NCI-H187 (cell line): ENCODE measurements at places on chromosomes 16 and 17.

GRCh38 chr17:77636835-77637817, 321.4 kb upstream of the TNRC6C start:
- no peak for DNase-seq

DNA sequence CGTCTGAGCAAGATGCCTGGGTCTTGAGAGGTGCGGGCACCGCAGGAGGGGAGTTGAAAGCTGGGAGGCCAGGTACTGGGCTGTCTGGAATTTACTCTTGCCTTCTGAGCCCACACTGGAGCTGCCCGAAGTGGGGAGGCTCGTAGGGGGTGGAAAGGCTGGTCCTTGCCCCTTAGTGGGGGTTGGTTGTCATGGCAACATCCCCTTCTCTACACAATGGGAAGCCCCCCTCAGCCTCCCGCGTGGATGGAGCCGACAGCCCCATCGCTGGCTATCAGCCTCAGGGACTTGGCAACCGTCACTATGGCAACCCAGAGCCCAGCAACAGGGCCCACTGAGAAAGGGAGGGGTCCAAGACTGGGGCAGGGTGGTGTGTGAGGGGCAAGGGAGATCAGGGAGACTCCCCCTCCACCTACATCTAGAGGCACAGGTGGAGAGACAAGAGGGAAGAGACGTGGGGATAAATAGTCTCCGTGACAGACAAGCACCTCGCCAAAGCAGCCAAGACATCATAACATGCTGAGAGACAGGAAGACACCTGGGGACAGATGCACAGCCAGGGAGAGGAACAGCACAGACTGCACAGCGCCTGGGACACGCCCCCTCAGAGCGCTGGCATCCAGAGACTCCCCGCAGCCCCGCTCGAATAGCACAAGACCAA, 5.3 kb upstream of the DNAH2 start:
- DNase-seq: no peak

DNA sequence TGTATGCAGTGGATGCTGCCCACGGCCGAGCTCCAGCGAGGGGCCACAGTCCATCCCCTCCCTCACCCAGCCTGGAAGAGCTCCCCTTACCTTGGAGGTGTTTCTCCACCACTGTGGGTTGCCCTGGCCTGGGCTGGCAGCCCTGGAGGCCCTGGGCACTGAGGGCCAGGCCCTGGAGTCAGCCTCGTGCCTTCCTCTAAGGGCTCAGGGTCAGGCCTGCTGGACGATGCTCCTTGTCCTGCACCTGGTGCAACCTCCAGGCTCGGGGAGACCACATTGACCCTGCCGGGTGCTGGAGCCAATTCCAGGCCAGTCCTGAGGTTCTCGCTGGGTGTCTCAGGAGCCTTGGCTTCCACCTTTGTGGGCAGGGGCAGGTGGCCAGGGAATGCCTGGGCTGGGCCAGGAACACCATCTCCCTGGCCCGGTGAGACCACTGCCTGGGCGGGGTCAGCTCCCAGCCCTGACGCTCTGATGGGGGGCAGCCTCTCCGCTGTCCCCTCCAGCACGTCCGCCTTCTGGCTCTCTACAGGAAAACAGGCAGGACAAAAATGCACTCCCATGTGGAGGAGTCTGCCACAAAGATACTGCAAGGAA, 10.4 kb downstream of the MYLK3 start:
- DNase-seq: no peak

- DNase-seq: no peak
Observed at GRCh38 chr16:75572864-75573542, 6.8 kb downstream of the GABARAPL2 start.

DNA sequence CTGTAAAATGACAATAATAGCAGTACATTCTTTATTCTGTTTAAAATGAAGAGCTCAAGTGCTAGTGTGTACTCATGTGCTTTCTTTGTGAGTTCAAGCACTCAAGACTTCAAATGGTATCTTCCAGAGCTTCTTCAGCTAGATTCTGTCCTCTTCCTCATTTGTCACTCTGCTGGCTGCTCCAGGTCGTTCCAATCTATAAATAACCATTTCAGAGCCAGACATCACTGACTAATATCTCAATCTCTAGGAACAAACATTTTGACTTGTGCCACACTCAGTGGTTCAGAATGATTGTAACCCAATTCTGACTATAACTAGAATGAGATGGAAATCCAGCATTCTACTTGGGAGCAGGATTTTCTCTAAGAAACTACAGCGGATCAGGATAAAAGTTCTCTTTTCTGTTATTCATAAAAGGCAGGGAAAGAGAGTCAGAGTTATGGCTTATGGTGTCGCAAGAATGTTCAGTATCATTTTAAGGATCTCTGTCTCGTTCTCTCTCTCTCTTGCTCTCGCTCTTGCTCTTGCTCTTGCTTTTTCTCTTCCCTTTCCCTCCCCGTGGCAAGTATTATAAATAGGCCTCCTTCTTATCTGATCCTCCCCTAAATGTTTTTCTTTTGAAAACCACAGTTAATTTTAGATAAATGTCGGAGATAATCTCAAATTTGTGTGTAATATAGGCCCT, 116.3 kb upstream of the MAF start:
- no peak for DNase-seq

GRCh38 chr16:10809706-10810105, 8.9 kb downstream of the TVP23A start:
- no peak for DNase-seq

DNA sequence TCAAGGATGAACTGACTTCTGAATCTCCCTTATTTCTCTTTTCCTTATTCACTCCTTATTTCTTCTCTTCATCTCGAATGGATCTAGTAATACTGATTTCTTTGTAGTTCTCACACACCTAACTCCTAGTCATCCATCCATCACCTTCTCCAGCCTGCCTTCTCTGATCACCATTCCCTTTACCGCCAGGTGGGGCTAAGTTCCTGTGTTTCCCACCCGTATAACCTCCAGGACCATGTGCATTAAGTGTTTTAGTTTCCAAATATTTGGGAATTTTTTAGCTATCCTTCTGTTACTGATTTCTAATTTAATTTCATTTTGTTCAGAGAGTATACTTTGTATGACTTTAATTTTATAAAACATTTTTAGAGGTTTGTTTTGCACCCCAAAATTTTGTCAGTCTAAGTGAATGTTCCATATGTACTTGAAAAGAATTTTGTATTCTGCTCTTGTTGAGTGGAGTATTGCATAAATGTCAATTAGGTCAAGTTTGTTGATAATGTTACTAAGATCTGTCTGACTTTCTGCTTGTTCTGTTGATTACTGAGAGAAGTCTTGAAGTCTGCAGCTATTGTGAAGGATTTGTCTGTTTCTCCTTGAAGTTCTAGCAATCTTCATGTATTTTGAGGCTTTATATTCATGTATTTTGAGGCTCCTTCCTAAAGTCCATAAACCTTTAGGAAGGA, 8.8 kb downstream of the BPTF start:
- DNase-seq: no peak

GRCh38 chr17:4807605-4808377, 839 bp downstream of the PLD2 start:
- DNase-seq: no peak

GRCh38 chr17:37373530-37374159, 2.1 kb upstream of the C17orf78 start:
- DNase-seq: peak; percentile 34

- no peak for DNase-seq
Observed at GRCh38 chr17:61415374-61416210, 15.9 kb downstream of the TBX2 start.

GRCh38 chr16:60204181-60204580, 1470.1 kb upstream of the GOT2 start:
- no peak for DNase-seq

DNA sequence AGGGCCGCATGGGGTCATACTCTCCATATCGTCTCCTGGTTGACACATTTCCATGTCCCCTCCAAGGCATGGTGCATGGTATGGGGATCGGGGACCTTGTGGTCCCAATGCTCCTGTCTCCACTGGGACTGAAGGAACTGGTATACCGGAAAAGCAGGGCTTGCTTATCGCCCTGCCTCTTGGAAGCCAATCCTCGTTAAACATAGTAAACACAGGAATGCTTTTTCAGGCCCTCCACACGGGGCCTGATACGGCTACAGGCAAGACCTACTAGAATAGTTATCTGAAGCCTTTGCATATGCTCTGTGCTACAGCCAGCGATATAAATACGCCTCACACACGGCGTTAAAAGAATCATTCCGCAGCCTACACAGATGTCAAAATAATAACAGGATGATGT, 159.5 kb downstream of the SHISA9 start:
- DNase-seq: no peak

- no peak for DNase-seq
Observed at GRCh38 chr17:28252436-28252835, 66.6 kb upstream of the TMEM97 start.

GRCh38 chr16:88560714-88561484, 9.3 kb upstream of the ZC3H18 start:
- DNase-seq: no peak

DNA sequence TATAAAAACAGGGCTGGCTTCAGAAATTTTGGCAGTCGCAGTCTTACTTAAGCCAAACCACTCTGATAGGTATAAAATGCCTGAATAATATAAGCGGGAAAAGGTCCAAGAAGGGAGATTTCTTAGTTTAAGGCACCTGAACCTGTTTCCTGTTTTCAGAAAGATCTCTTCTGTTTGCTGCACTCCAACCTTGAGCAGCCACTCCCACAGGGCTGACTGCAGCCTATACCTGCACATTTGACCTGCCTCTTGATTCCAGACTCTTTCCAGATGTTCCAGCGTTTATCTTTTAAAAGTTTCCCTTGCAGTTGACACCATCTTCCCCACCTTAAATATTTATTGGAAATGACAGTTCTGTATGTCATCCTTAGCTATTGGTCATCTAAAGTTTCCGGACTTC, 132.2 kb downstream of the SKAP1 start:
- no peak for DNase-seq

DNA sequence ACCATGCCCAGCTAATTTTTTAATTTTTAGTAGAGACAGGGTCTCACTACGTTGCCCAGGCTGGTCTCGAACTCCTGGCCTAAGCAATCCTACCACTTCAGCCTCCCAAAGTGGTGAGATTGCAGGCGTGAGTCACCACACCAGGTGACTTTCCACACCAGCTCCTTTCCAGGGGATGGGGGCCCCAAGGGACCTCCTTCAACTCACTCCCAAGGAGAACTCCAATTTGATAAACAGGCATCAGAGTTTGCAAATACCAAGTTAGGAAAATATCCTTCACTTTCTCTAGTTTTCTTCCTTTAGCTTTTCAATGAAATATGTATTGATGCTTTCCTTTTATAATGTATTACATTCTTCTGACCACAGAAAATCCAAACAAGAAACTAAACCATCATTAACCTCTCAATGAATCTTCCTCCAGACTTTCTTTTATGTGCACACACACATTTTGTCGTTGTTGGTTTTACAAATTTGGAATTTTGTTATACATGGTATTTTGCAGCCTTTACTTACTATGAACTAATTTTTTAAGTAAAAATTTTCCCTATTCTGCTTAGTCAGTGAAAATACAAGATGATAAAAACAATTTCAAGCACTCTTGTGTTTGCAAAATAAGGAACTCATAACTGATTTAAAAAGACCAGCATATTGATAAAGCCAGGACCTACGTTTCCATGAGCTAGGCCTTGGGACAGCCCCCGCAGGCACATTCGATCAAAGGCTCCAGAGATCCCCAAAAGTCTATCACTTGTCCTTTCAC, 32.0 kb downstream of the GAS7 start:
- DNase-seq: no peak

DNA sequence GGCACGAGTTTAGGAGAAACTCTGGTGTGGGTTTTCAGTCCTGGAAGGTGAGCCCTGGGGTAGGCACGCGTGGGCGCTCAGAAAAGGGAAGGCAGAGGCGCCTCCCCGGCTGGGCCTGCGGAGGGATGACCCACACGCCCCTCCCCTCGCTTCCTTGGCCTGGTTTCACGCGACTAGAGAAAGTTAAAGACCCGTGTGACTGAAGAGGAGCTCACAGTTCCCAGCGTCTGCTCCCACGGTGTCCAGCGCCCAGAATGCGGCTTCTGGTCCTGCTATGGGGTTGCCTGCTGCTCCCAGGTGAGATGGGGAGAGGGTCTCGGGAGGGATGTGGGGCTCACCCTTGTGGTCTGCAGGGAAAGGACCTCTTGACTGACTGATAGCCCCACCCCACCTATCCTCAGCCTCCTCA, at the start of gene CD300LG:
TSS of gene CD300LG (plus strand) at position 214 of the 409 bp plus-strand sequence. CDS start at position 255, 41 bp downstream.
- no peak for DNase-seq

GRCh38 chr16:69501956-69502745, 63.6 kb upstream of the NFAT5 start:
- DNase-seq: no peak

GRCh38 chr16:21021316-21021715, 120.7 kb downstream of the LYRM1 start:
- no peak for DNase-seq

DNA sequence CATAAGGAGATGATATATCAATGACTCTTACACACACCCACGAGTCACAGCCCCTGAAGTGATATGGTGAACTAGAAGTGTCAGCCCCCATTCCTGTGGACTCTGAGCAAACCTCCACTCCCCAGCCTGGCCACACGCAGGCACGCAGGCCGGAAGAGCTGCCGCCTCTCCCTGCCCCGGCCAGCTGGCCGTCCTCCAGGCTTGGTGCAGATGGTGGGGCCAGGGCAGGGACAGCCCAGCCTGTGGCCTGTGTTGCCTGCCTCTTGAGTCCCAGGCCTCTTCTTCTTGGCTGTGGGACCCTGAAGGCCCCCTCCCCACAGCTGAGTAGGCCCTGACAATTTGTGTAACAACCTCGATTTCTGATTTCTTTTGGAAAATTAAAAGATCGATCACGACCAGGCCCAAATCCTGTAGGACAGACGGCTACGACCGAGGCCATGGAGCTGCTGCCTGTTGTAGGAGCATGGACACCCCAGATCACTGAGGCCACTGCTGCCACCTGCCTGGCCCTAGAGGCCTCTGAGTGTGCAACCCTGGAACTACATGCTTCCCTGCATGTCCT, 10.0 kb upstream of the MPRIP start:
- DNase-seq: no peak

- DNase-seq: no peak
Observed at GRCh38 chr17:82108496-82108945, 10.5 kb upstream of the FASN start.

DNA sequence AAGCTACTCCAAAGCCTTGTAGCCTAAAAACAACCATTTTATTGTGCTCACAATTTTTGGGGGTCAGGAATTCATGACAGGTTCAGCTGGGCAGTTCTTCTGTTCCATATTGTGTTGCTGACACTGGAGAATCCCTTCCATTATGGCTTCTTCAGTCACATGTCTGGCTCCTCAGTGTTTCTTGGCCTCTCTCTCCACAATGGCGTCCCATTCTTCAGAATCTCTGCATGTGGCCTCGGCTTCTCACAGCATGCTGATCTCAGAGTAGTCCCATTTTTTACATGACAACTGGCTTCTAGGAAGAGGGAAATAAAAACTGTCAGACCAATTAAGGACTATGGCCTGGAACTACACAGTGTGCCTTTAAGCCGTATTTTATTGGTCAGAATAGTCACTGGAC, 49.7 kb downstream of the NF1 start:
- no peak for DNase-seq

- DNase-seq: no peak
Observed at GRCh38 chr17:1533661-1534325, 17.4 kb upstream of the INPP5K start.

GRCh38 chr16:13529193-13529982, 390.6 kb upstream of the ERCC4 start:
- DNase-seq: no peak

- DNase-seq: no peak
Observed at GRCh38 chr16:23283571-23283970, 18.5 kb upstream of the SCNN1B start.
